Activated CD4-positive, alpha-beta T cell treated with anti-CD3 and anti-CD28 coated beads, Interleukin-2, amount 50 U/mL, for 1 hour (primary cell): ENCODE measurements at places on chromosomes 2 and 18.

GRCh38 chr18:79799619-79800370, 2.1 kb downstream of the KCNG2 start:
- no peak for DNase-seq

DNA sequence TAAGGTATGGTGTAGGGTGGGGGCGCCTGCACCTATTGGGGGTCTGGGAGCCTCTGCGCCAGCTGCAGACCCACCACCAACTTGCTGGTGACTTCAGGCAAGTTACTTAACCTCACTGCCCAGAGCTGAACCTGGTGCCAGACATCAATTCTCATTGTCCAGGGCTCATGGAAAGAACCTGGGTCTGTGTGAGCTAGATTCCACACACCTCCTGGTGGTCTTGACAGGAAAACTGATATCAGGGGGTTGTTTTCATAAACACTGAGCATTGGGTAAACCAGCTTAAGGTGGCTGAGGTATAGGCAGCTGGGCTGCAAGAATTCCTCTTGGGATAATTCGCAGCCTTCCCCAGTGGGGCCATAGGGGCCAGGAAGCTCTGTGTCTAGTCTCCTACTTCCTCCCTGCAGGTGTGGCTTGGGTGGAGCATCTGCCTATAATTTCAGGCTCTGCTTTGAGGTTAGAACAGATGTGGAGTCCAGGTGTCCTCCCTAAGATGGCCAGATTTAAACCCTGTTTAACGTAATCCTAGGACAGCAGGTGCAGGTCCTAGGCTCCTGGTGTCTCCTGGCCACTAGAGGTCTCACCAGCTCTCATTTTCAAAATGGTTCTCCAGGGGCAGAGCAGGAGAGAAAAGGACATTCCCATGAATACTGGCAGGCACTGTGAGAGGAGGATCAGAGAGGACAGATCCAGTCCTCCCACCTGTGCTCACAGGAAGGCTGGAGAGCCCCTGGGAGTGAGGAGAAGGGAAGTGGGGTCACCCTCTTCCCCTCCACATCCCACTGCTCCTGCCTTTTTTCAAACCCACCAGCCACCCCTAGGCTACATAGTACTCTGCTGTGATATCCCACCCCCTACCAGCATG, 100.4 kb upstream of the SMAD2 start:
- DNase-seq = no peak

DNA sequence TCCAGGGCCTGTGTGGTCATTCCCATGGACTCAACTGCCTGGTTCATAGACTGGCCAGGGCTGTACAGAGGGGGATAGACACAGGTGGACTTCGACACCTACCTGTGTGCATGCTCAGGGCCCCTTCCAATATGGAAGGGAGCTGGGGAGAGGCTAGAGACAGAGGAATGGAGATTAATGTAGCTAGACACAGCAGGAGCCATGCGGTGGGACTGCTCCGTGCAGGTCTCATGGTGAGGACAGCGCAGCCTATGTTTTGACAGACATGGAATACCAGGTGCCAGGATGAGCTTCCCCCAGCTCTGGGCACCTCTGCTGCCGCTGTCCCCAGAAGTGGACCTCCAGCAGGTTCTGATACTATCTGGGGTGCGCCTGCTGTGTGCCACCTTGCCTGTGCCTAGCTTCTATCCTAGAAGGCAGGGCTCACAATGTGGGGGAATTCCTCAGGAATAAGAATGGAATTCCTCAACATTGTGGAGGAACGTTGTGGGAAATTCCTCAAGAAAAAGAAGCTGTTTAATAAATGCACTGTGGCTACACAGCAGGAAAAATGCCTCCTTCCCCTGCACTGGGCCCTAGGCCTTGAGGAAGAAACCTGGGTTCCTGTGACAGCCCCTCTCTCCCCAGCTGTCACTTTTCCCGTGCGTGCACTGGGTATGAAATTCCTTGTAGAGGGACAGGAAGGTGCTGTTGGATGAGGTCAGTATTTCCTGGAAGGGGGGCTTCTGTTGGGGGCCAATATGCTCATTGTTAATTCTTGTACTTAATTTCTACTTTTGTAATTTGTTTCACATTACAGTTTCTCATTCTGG, 7.3 kb downstream of the IL1R1 start:
- no peak for DNase-seq

- no peak for DNase-seq
Observed at GRCh38 chr2:120271711-120272379, 19.2 kb downstream of the RALB start.

GRCh38 chr2:168169097-168169745, 78.2 kb downstream of the STK39 start:
- no peak for DNase-seq

DNA sequence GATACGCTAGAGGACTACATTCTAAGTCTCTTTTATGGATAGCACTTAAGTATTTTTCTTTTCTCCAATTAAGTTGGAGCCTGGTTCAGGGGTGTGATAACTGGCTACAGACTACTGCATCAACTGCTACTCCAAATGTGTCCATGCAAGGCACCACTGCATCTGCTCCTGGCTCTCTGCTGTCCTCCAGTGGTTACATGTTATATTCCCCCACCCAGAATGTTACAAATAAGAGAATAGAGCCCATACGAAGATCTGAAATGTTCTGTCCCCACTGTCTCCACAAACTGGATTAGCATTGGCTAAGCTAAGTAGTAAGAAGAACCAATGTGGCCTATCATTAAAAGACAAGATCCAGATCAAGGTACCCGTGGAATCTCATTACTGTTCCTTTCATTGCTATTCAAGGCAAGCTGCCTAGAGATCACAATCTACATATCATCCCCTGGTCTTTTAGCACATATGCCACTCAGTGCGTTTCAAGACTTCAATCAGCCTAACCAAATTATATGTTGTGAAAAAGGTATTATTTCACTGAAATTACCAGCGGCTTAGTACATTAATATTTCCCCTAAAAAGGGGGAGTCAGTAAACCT, 308.3 kb upstream of the SLC8A1 start:
- no peak for DNase-seq

- DNase-seq = peak; percentile 6
Observed at GRCh38 chr2:91442246-91442905, 2750.9 kb downstream of the RPIA start.

- no peak for DNase-seq
Observed at GRCh38 chr18:12520442-12520992, 112.8 kb downstream of the PRELID3A start.

GRCh38 chr2:195694553-195694952, 37.5 kb downstream of the SLC39A10 start:
- no peak for DNase-seq

- no peak for DNase-seq
Observed at GRCh38 chr2:85400541-85401463, 9.4 kb downstream of the CAPG start.

GRCh38 chr2:103295591-103295990, 533.8 kb downstream of the TMEM182 start:
- DNase-seq = no peak

DNA sequence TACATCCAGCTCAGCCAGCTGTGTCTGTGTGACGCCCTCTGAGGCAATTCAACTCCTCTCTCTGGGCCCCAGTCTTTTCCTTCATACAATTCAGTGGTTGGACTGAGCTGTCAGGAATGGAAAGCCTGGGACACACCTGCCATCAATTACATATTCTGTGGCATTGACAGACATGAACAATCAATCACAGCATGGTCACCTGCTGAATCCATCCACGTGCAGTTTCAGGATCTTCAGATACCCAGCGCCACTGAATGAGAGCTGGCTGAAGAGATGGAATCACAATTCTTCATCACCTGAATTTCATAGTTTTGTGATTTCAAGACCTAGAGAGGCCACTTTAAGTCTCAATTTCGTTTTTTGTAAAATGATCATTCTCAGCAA, 5.1 kb downstream of the ADRA2B start:
- DNase-seq = no peak

GRCh38 chr2:209638346-209638745, 133.3 kb upstream of the UNC80 start:
- DNase-seq = no peak

GRCh38 chr2:26976237-26976636, 5.8 kb downstream of the MAPRE3 start:
- no peak for DNase-seq

DNA sequence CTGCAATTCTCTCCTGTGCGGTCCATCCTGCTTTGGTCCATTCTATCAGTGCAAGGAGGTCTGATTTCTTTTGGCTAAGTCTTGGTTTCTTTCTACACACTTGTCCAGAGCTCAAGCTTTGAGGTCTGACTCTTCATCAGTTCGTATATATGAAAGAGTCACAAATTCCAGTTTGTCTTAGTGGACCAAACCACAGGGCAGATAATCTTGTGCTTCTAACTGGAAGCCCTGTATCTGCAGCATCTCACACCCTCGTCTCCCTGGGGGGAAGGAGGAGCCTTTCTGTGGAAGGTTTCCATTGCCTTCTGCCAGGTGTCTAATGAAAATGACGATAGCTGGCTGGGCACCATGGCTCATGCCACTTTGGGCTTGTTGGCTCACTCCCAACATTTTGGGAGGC, 148.5 kb downstream of the SPP2 start:
- DNase-seq = no peak

GRCh38 chr2:223117533-223117932, 65.5 kb downstream of the KCNE4 start:
- DNase-seq = no peak

DNA sequence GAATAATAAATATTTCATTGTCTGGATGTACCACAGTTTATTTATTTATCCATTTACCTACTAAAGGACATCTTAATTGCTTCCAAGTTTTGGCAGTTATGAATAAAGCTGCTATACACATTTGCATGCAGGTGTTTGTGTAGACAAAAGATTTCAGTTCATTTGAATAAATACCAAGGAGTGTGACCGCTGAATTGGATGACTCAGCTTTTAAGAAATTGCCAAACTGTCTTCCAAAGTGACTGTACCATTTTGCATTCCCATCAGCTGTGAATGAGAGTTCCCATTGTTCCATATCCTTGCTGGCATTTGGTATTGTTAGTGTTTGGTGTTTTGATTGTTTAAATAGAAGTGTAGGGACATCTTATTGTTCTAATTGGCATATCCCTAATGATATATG, 36.2 kb upstream of the FMNL2 start:
- DNase-seq = no peak

GRCh38 chr18:25982153-25982552, 108.3 kb downstream of the SS18 start:
- DNase-seq = no peak

DNA sequence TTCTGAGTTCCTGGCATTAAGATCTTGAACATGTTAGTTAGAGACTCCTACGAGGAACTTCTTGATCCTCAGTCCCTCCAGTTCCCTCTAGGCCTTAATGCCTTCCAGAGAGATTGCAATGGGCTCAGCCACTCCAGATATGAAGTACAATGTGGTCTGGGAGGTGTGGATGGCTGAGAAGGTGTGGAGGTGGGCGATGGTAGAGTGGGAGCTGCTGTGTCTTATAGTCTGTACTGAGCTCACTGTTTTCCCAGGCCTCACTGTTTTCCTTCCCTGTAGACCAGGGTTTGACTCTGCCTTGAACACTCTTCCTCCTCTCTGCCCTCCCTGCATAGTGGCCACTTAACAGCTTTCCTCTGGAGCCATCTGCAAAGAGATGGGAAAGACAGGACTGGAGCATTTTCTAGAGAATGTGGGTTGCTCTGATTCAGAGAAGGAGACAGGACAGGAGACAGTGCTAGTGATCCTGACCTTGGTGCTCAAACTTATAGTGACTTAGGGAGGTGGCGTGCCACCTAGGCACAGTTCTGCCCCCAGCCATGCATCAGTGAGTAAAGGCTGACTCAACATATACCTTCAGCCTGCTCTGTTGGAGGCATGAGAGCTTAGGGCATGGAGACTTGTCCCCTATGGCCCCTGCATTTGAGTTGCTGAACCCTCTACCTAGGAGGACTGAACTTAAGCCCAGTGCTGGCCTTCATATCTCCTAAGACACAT, 129.7 kb downstream of the TDRD15 start:
- DNase-seq = no peak

GRCh38 chr2:55133467-55134315, 83.4 kb upstream of the RTN4 start:
- peak; percentile 20 for DNase-seq

DNA sequence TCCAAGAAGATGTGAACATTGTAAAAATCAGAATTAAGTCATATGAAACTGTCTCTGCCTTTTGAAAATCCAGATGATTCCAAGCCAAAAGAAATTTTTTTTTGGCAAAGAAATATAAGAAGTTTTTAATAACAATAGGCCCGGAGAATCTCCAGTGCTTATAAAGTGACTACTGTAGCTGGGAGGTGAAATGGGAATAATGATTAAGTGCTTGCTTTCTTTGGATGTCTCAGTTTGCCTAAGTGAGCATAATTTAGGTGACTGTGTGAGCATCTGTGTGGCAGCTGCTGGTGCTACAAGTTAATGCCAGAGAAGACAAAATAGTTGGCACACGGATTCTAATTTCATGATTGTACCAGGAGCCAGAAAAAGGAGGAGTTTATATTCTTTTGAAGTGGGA, 185.0 kb downstream of the LTBP1 start:
- no peak for DNase-seq

- DNase-seq = no peak
Observed at GRCh38 chr2:96156011-96156820, 11.0 kb upstream of the DUSP2 start.

GRCh38 chr2:138060301-138060635, 96.0 kb downstream of the HNMT start:
- no peak for DNase-seq

DNA sequence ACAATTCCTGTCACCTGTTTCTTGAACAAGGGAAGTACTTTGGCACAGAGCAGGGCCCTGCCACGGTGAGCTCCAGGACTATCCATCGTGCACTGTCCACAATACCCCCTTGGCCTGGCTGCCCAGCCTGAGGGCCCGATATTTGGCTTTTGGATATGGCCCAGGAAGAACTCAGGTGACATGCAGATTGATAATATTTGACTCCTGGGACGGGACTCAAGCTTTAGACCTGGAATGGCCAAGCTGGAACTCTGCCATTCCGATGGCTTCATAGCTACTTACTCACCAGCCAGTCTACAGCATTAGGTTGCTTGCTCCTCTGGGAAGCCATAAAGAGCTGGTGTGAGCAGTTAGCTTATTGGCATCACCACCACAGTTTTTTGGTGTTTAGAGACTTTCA, 26.6 kb downstream of the EML6 start:
- DNase-seq = no peak

DNA sequence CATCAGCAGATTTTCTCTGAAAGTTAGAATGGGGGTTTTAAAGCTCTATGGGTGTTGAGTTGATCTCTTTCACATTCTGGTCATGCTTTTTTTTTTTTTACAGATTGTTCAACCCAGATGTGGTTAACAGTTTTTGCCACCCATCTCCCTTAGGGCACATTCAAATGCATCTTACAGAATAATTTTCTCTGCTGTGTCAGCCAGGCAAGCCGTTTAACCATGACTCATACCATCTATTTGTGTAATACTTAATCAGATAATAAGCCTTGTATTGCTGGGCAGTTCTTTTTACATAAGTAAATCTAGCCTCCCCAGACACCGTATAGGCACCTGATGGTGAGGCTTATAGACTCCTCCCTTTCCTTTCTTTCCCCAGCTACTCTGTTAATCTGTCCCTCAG, 62.0 kb downstream of the TGIF1 start:
- no peak for DNase-seq

- no peak for DNase-seq
Observed at GRCh38 chr2:220335591-220335915, 708.1 kb downstream of the SLC4A3 start.
